ENCODE measurements at places on chromosomes 1 and 21.

DNA sequence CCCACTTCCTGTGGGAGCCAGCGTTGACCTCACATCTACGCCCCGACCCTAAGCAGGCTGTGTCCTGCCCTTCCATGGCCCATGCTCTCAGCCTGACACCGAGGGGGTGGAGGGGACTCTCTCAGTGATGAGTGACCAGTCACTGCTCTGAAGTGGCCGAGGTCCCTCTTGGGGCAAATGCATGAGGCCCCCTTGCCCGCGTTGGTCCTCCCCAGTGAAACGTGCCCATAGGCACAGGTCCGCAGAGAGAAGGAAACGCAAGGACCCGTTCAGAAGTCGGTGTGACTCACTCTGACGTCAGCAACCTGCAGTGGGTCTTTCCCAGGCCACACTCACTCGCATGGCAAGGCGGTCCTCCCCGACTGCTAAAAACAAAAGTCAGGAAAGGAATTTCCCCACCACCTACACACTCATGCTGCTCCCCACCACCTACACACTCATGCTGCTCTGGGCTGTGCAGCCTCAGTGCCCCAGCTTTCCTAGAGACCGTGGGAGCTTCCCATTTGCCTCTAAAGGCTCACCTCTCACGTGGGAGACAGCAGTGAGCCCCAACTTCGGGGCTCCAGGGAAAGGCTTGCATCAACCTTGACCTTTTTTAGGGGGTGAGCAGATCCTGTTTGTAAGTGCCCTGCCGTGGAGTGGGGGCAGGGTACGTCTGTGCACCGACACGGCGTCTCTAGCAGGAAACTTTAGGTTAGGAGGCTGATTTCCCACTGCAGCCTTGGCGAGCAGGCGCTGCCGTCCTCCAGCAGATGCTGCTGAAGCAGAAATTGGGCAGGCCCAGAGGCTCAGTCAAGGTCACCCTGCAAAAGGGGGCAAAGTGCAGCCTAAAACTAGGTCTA is 11.4 kb downstream of the UBASH3A start:
- DNase-seq = peak; percentile 95

GRCh38 chr1:197471248-197471985 is 203.4 kb downstream of the CRB1 start:
- no peak for DNase-seq

DNA sequence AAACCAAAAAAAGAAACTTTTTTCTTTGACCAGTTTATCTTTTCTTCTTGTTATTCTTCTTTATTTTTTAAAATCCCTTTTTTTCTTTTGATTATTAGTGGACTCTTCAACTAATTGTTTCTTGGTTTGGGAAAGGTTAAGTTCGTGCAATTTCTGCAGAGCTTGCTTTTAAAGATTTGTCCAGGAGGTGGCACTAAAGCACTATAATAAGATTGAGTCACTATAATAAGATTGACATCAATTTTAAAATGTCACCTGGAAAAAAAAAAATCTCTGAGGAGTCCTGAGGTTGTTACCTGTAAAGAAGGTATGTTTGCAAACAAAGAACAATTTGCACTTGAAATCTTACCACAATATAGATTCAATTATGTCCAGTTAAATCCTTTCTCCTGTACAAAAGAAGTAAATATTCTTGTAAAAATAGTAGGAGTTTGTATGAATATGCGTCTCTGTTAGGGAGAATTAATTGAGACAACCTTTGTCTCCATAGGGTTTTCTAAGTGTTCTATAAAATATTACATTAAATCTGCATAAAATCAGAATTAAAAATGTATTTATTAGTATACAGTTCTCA is 166.7 kb downstream of the ADGRL4 start:
- DNase-seq = peak; percentile 1

- DNase-seq = no peak
Observed at GRCh38 chr1:15153842-15154479, 414 bp downstream of the TMEM51 start.

DNA sequence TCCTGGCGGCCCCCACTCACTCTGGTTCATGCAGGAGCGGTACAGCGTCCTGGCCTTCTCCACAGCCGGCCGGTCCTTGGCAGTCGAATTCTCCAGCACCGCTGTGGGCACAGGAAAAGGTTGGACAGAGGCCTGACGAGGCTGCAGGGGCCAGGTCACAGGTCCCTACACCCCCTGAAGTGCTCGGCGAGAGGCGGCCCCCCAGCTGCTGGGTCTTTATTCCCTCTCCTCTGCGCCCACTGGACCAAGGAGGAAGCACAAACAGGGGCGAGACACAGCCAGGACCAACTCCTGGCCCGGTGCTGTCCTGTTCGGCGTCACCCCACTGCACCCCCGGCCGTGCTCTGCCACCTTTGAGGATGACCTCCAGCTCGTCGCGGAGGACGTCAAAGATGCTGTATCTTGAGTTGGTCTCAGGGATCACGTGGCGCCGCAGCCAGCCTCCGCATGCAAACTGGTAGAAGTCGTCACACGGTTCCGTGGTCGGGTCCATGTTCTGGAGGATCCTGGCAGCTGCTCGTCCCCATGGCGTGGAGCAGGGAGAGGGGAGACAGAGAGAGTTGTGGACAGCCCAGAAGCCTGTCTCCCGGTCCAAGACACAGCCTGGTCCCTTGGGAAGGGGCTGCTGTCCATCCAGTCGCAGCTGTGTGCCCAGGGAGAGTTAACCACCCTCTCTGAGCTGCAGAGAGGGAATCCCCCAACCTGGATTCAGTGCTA is 22.9 kb downstream of the PRXL2B start:
- no peak for DNase-seq

DNA sequence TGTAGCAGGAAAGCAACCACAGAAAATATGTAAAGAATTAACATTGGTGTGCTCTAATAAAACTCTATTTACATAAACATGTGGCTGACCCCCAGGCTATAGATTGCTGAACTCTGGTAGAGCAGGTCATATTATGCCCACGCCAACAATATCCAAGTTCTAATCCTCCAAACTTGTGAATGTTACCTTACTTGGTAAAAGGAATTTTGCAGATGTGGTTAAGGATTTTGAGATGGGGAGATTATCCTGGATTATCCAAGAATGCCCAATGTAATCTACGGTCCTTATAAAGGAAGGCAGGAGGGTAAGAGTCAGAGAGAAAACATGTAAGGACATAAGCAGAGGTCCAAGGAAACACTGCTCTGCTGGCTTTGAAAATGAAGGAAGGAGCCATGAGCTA is 201.0 kb downstream of the USH2A start:
- DNase-seq = no peak

DNA sequence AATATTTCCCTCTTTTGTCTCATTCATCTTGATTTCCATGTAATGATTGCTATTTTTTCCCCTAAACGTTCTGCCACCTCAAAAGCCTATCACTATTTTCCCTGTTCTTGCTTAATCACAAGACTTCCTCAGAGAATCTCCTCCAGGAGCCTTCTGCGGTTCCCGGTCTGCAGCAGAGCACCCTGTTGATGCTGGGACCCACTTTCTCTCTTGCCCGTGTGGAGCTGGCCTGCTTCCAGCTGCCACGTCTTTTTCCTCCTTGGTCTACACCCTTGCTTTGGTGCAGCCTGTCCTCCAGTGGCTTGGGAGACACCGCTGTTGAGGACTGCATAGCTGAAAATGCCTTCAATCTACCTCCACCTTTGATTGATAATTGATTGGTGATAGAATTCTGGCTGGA is 70.0 kb upstream of the COA6 start:
- DNase-seq = no peak

All from stimulated activated CD4-positive, alpha-beta T cell treated with anti-CD3 and anti-CD28 coated beads, Interleukin-2, amount 100 ng/mL, for 4 hours (primary cell).